ENCODE measurements at places on chromosomes 16 and 17.

GRCh38 chr17:77066165-77066564 lies 74.6 kb upstream of the SEC14L1 start:
- DNase-seq = no peak

GRCh38 chr17:56152874-56153602 lies at the start of gene ANKFN1:
Gene ANKFN1, plus strand, starts transcription at chr17:56153475. Its CDS starts 59,193 bp downstream, at chr17:56212668.
- no peak for DNase-seq

DNA sequence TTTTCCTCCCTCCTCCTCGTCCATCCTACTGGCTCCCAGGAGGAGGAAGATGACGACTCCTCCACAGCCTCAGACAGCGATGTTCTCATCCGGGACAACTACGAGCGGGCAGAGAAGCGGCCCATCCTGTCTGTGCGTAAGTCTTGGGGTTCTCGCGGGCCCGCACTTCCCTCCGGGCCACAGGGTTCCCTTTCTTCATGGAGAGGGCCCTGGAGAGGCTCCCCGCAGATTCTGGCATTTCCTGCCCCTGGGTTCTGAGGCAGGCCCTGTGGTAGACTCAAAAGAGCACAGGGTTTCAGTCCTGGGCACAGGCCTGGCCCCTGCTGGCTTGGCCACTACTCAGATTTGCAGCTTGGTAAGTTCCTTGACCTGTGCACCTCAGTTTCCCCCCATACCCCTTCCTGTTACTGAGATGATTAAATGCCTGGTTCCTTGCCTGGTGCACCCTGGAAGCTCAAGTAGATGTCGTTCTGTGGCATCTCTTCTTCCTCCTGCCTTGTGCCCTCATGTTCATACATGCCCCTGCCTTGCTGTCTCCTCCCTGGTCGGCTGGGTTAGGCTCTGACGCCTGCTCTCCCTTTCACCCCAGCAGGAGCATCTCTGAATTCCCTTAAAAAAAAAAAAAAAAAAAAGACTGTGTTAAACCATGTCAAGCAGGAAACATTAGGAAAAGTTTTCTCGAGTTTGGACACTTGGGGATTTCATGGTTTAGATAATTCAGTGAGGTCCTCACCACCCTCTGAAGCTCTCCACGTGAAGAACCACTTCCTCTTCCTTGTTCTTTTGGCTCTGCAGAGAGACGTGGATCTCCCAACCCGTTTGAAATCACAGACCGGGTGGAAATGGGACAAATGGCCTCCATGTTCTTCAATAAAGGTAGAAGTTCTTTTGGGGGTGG lies 14.3 kb upstream of the NAT9 start:
- DNase-seq = no peak

- DNase-seq = no peak
Measured at GRCh38 chr17:4134721-4135120, 8.1 kb downstream of the ZZEF1 start.

DNA sequence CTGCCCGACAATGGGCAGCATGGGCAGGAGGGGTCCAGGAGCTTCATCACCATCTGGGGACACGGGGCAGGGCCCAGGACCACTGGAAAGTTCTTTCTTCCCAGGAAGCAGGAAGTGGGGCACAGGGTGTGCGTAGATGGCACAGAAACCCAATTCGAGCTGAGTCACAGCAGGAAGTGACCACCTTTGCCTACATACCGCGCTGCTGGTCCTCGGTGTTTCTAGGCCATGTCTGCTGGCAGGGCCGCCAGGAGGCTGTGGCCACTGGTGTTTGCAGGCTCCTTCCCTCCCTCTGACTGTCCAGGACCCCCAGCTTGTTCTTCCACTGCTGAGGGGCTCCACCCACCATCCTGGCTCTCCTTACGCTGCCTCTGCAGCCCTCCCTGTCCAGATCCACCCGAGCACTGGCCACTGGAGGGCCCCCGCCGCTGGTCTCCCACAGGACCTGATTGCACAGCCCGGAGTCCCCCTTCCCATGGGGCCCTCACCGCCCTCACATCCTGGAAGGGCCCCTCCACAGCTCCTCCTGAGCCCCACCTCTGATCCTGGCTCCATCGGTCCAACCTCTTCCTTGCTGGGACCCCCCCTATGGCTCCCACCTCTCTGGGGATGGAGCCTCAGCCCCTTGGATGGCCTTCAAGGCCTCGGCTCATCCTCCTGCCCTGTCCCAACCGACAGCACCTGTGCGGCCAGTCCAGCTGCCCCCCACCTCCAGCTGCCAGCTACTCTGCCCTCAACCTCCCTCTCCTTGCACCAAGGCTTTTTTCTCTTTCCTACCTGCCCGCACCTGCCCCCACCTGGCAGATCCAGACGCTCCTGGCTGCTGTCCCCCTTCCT lies 14.5 kb upstream of the RASD1 start:
- DNase-seq = no peak

- DNase-seq = peak; percentile 52
Measured at GRCh38 chr17:51947160-51947735, 211.3 kb downstream of the CA10 start.

DNA sequence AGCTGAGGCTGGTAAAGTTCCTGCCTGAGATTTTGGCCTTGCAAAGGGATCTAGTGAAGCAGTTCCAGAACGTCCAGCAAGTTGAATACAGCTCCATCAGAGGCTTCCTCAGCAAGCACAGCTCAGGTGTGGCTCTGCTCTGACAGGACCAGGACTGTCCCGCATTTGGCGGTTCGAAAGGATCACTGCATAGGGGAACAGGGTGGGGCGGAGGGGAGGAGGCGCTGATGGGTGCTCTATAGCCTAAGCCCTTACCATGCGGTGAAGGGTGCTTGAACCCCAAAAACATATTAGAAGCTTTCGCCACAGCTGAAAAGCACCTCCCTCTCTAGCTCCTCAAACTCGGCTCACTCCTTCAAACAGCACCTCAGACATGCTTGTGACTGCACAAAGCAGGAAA lies 29.9 kb upstream of the ENDOV start:
- DNase-seq = no peak

GRCh38 chr17:73591296-73592078 lies 52.8 kb downstream of the SDK2 start:
- no peak for DNase-seq

DNA sequence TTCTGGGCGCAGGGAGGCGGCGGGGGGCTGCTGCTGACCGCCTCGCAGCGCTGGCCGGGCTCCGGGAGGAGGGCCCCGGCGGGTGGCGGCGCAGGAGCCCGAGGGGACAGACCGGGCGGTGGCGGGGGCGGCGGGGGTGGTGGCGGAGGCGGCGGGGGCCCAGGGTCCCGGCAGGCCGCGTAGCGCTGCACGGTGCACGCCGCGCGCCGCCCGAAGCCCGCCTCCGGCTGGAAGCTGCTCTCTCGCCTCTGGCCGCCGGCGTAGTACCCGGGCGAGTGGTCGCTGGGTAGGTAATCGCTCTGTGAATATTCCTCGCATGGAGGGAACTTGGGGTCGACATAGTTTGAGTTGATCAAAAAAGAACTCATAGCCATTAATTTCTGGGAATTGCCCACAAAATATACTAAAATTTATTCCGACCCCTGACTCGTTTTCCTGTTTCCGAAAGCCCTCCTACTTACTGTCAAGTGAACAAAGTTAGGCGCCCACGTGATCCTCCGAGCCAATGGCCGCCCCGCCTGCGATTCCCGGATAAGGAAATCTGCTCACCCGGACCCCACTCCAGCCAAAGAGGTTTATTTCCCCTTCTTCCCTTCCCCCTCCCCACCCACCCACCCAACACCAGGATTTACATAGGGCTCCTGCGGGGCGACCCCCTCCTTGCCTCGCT lies at the start of gene HOXB4:
HOXB4 (minus strand) TSS at position 405 of the 670 bp plus-strand sequence; CDS start at position 374, 31 bp downstream.
- no peak for DNase-seq

GRCh38 chr17:28665994-28666393 lies 4.0 kb downstream of the SUPT6H start:
- DNase-seq = no peak

DNA sequence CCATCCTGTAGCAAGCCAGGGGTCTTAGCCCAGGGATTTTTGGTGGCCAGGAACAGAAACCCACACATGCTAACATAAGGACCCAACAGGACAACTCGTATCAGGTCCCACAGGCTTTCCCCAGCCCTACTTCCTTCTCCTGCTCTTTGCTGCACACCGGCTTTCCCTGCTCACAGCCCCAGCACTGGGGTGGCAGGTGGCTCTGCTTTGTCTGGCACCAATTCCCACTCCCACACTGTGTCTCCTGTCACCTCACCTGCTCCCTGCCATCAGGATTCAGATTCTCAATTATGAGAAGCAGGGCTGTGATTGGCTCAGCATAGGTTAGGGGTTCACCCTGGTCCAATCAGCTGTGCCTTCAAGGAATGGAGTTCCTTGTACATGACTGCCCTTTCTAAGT lies 94.1 kb downstream of the TMEM132E start:
- DNase-seq = no peak

- no peak for DNase-seq
Measured at GRCh38 chr16:30377050-30377811, 2.6 kb downstream of the MYL11 start.

GRCh38 chr17:58414596-58414997 lies 2.7 kb downstream of the RNF43 start:
- peak; percentile 55 for DNase-seq

DNA sequence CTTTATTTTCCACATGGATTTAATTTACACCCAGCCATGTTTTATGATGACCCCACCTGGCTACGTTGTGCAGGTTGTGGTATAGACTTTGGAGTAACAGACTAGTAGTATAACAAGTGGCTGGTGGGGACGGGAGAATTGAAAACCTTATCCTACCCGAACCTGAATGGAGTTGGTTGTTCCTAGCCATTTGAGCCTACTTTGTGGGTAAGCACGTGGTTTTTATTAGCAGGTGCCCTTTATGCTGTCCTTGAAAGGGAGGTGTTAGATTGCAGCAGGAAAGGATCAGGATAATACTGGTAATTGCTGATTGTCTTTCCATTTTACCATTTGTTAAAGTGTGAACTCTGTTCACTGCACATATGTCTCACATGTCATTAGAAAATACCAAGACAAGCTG lies 31.9 kb upstream of the PHAF1 start:
- DNase-seq = no peak

DNA sequence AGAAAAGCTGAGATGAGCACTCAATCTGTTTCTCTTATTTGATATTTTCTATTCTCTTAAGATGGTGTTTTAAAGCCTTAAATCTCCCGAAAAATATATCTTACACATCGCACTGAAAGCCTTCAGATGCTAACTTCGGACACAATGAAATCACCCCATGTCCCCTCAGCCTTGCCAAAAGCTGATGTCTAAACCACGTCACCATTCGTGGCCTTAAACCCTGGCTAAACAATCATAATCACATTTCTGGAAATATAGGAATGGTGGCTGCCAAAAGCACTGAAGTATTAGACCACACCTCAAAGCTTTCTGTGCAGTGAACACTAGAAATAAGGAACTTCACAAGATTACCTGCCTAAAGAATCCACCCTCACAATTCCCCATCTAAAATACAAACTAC lies 402.7 kb downstream of the SOX9 start:
- no peak for DNase-seq

DNA sequence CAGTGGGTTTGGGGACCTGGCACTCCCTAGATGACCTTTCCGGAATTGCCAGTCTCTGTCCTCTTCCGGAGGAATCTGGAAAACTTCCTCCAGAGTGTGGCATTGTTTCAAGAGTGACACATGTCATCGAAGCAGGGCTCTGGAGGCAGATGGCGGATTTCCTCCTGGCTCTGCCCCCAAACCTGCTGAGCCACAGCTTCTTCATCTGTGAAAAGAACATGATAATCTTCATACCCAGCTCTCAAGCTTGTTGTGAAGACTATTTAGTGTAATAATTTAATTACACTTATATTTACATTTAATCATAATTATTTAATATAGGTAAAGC lies 19.7 kb upstream of the TEX2 start:
- peak; percentile 26 for DNase-seq

DNA sequence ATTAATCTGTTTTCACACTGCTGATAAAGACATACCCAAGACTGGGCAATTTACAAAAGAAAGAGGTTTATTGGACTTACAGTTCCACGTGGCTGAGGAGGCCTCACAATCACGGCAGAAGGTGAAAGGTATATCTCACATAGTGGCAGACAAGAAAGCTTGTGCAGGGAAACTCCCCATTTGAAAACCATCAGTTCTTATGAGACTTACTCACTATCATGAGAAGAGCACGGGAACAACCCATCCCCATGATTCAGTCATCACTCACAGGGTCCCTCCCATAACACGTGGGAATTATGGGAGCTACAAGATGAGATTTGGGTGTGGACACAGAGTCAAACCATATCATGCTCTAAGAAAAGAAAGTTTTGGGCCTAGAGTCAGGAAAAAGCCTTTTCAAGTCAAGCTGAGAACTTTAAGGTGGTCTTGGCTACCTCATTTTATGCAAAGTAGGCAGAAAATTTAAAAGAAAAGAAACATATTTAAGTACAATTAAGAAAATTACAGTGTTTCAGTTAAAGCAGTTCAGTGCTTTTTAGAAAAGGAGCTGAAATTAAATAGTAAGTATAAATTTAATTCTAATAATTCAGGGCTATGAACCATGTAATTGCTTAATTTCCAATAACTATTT lies 24.9 kb upstream of the CRYM start:
- peak; percentile 39 for DNase-seq

DNA sequence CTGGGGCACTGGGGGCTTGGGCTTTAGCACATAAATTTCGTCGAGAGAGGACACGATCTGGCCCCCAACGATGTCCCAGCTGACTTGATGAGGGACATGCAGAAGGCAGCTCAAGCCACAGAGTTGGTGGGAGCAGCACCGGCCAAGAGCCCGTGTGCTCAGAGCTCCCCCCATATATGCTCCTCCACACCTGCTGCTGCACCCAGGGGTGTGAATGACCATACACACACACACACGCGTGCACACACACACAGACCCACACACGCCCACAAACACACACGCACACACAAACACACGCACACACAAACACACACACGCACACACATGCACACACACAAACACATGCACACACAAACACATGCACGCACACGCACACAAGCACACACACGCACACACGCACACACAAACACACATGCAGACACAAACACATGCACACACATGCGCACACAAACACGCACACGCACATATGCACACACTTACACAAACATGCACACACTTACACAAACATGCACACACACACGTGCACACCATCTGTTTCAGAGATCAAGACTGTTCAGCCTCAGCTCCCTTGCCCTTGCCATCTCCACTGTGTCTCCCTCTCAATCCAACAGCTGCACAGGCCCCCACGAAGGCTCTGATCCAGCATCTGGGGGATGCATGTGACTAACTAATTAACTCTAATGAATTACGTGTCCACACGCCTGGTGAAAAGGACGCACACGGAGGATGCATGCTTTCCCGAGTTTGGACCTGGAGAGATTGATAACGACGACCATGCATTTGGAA lies 85.6 kb upstream of the TNRC6C start:
- no peak for DNase-seq

Data from DMS53 (cell line).